Smooth muscle cell of the pulmonary artery (primary cell): ENCODE measurements at places on chromosomes 4 and X. TPM values are rescaled to one million over a fixed set of nuclear protein-coding genes. Genes with fewer than 3 reads are reported as not detected.

CXCL3 gene
- 1.5 and 9.0 TPM in 2 replicates for total RNA-seq

SH3RF1 gene
- 34.4 and 38.3 TPM in 2 replicates for total RNA-seq

VCX3B gene
- total RNA-seq, result not detected in 2 replicates

NSUN7 gene
- total RNA-seq, result 0.07 TPM in 1 of 2 replicates, not detected in the other

VCX gene
- not detected in 2 replicates for total RNA-seq

ITGB1BP2 gene
- 3.4 and 3.7 TPM in 2 replicates for total RNA-seq
